ENCODE measurements at places on chromosomes 1 and 21. TPM values are rescaled to one million over a fixed set of nuclear protein-coding genes. Genes with fewer than 3 reads are reported as not detected.

Gene MXRA8
- 143 TPM for total RNA-seq

DNA sequence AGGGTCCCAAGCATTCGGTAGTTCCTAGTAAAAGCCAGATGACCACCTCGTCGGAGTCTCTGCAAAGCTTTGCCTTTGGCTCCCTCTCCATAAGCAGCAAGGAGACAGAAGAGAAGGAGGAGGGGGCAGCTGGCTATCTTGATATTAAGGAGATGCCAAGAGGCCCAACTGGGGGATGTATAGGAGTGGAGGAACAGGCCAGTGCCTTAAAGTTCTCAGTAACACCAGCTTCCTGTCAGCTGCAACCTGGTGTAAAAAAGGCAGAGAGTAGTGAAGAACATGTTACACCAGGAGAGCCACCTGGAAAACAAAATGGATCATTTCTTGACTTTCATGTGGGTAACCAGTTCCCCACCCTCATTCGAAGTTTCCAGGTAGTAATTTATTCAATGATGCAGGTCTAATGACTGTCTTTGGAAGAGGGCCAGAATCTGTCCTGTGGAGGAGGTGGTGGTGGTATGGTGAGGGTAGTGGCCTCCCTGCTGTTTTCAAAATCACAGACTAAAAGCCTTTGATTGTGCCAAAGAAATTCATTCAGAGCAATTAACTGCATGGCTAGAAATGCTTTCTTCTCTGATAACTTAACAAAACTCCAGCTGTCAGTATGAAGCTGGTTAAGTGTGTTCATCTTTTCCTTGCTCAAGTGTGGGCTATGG is 27.3 kb downstream of the TMEM200B start:
- H3K27ac ChIP-seq, result no peak overlapping the region
- no peak for DNase-seq
- H3K4me3 ChIP-seq, result no peak overlapping the region
- H3K36me3 ChIP-seq, result no peaks in the 10 kb centered on the region

Gene TESK2
- 2.0 TPM for total RNA-seq

GRCh38 chr1:248807067-248807737 is 18.5 kb downstream of the SH3BP5L start:
- no peaks in the 10 kb centered on the region for H3K4me1 ChIP-seq
- H3K27me3 ChIP-seq, result no peaks in the 10 kb centered on the region
- no peak overlapping the region for H3K27ac ChIP-seq
- H3K36me3 ChIP-seq, result no peaks in the 10 kb centered on the region

DNA sequence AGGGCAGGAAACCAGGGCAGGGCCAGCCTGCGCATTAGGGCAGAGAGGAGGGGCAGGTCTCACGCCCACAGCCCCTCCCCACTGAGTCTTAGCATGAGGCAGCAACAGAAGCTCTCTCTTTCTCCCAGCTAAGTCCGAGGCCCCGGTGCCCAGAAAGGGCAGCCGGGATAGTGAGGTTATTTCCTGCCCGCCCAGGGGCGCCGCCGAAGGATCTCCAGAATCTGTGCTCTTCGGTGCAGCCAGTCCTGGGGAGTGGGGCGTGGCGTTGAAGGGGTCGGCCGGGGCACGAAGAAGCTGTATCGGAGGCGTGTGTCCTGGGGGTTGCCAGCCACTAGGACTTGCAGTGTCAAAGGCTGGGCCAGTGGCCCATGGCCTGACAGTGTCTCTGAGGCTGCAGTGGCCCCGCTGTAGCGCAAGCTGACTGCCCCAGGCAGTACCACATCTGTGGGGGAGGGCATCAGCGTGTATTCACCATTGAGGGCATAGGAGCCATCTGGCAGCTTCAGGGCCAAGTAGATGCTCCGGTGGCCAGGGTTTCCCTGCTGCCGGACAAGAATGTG is 7.8 kb downstream of the ADAMTS4 start:
- no peak overlapping the region for H3K4me3 ChIP-seq
- no peaks in the 10 kb centered on the region for H3K27me3 ChIP-seq
- H3K4me1 ChIP-seq, result no peaks in the 10 kb centered on the region
- no peak for DNase-seq
